Activated naive CD8-positive, alpha-beta T cell treated with anti-CD3 and anti-CD28 coated beads, Interleukin-2, amount 50 U/mL, for 24 hours (primary cell): ENCODE measurements at places on chromosomes 11 and 22.
A peak's percentile ranks its signal among the peaks of the same experiment; 100 is the strongest.

- no peak for DNase-seq
- no peaks in the 10 kb centered on the region for H3K36me3 ChIP-seq
- H3K27ac ChIP-seq: no peak overlapping the region
- H3K4me1 ChIP-seq: no peaks in the 10 kb centered on the region
Observed at GRCh38 chr11:34790620-34791019, 125.6 kb downstream of the APIP start.

- peaks cover 59% of the 10 kb centered on the region for H3K4me1 ChIP-seq
- DNase-seq: peak; percentile 26
- no peaks in the 10 kb centered on the region for H3K36me3 ChIP-seq
- H3K4me3 ChIP-seq: peak overlapping the region; percentile 48
- H3K27ac ChIP-seq: peak overlapping the region; percentile 96
- peaks cover 13% of the 10 kb centered on the region for H3K27me3 ChIP-seq
Observed at GRCh38 chr22:37079158-37079557, 27.6 kb downstream of the KCTD17 start.

DNA sequence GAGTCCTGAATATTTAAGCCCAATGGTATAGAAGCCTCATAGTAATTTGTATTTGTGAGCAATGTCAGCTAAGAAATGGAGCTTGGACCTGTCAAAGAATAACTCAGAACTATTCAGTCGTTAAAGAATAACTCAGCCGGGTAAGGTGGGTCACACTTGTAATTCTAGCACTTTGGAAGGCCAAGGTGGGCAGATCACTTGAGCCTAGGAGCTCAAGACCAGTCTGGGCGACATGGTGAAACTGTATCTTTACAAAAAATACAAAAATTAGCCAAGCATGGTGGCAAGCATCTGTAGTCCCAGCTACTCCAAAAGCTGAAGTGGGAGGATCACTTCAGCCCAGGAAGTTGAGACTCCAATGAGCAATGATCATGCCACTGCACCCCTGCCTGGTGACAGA, 1526.5 kb downstream of the LRRC4C start:
- no peaks in the 10 kb centered on the region for H3K27me3 ChIP-seq
- H3K4me1 ChIP-seq: no peaks in the 10 kb centered on the region
- no peak for DNase-seq
- H3K36me3 ChIP-seq: no peaks in the 10 kb centered on the region
- no peak overlapping the region for H3K27ac ChIP-seq
- no peak overlapping the region for H3K4me3 ChIP-seq

- no peak for DNase-seq
- H3K4me3 ChIP-seq: no peak overlapping the region
- no peak overlapping the region for H3K27ac ChIP-seq
- H3K27me3 ChIP-seq: peaks cover 21% of the 10 kb centered on the region
- peaks cover 5% of the 10 kb centered on the region for H3K36me3 ChIP-seq
Observed at GRCh38 chr11:61958590-61958989, 8.4 kb downstream of the BEST1 start.

DNA sequence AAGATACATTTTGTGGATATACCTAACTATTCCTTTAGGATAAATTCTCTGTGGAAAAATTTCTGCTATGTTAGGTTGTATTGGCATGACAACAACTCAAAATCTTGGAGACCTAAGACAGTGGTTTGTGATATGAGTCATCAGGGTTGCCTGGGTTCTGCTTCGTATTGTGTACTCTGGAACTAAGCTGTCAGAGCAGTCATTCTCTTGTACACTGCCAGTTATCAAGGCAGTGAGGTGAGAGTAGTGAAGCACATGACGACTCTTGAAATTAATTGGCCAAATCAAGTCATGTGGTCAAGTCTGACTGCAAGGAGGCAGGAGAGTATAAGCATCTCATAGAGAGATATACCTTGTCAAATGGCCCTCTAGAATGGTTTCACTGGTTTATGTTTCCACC, 104.4 kb downstream of the FANCF start:
- no peak for DNase-seq
- H3K4me3 ChIP-seq: no peak overlapping the region
- H3K27me3 ChIP-seq: no peaks in the 10 kb centered on the region
- no peaks in the 10 kb centered on the region for H3K4me1 ChIP-seq
- H3K36me3 ChIP-seq: no peaks in the 10 kb centered on the region

- H3K27me3 ChIP-seq: no peaks in the 10 kb centered on the region
- H3K4me1 ChIP-seq: peaks cover 37% of the 10 kb centered on the region
- peak overlapping the region; percentile 30 for H3K4me3 ChIP-seq
- peak overlapping the region; percentile 9 for H3K27ac ChIP-seq
- H3K36me3 ChIP-seq: no peaks in the 10 kb centered on the region
- no peak for DNase-seq
Observed at GRCh38 chr11:128832121-128832497, 35.0 kb downstream of the KCNJ1 start.

GRCh38 chr11:103061656-103062055, 30.3 kb downstream of the DCUN1D5 start:
- no peak for DNase-seq
- no peak overlapping the region for H3K27ac ChIP-seq
- no peaks in the 10 kb centered on the region for H3K27me3 ChIP-seq

GRCh38 chr11:80593648-80594374, 1153.0 kb upstream of the TENM4 start:
- no peaks in the 10 kb centered on the region for H3K4me1 ChIP-seq
- H3K36me3 ChIP-seq: no peaks in the 10 kb centered on the region
- no peak for DNase-seq
- H3K27ac ChIP-seq: no peak overlapping the region

DNA sequence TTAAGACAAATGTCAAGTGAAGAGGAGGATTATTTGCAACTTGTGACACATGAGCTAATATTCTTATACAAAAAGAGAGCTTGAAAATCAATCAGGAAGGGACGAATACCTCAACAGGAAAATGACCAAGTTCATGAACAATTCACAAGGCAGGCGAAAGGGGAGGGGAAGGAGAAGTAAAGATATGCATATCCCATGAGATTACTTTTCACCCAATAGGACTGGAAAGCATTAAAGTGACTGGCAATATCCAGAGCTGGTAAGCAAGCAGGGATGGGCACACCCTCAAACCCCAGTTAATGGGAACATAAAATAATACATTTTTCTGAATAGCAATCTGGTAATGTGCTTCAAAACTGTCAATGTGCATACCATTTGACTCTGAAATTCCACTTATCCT, 129.5 kb downstream of the SLC1A2 start:
- H3K4me3 ChIP-seq: peak overlapping the region; percentile 7
- no peak for DNase-seq
- H3K4me1 ChIP-seq: peaks cover 54% of the 10 kb centered on the region
- peak overlapping the region; percentile 19 for H3K27ac ChIP-seq
- no peaks in the 10 kb centered on the region for H3K27me3 ChIP-seq
- peaks cover 2% of the 10 kb centered on the region for H3K36me3 ChIP-seq

GRCh38 chr22:49690454-49690853, 137.2 kb downstream of the BRD1 start:
- H3K4me1 ChIP-seq: no peaks in the 10 kb centered on the region
- no peak overlapping the region for H3K4me3 ChIP-seq
- no peak overlapping the region for H3K27ac ChIP-seq
- DNase-seq: no peak
